ENCODE measurements at places on chromosomes 4 and X.

DNA sequence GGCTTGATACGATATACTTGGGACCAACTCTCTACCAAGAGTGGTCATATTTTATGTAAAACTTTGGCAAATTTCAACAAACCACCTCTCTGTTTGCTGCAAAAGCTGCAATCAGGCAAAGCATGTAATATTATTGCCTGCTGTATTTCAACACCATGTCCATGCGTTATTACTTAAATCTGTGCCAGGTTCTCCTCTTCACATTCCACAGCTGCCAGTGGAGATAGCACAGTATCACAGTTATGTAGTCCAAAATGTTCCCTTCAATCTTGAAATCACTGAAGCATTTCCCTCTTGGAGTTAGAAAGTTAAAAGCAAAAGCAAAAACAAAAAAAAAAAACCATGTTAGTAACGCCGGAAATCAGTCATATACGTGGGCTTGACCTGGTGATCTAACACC, 396.7 kb upstream of the MAGEC2 start:
- DNase-seq: no peak

GRCh38 chrX:1734806-1735205, 119.9 kb downstream of the ASMT start:
- no peak for DNase-seq

DNA sequence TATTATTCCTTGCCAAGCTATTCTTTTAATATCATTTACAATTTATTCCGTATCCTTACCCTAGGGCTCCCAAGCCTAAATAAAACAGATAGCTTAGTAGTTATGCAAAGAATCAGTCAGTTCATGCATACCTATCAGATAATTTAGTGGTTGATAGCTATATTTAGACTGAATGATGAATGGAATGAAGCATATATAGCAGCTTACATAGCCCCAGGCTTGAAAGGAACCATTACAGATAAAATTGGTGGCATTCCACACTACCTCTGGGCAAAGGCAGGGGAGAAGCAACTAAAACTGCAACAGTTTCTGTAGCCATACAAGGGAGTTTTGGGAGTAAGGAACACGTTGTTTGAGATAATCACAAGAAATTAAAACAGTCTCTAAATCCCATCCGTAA, 2.7 kb downstream of the ACE2 start:
- DNase-seq: no peak

DNA sequence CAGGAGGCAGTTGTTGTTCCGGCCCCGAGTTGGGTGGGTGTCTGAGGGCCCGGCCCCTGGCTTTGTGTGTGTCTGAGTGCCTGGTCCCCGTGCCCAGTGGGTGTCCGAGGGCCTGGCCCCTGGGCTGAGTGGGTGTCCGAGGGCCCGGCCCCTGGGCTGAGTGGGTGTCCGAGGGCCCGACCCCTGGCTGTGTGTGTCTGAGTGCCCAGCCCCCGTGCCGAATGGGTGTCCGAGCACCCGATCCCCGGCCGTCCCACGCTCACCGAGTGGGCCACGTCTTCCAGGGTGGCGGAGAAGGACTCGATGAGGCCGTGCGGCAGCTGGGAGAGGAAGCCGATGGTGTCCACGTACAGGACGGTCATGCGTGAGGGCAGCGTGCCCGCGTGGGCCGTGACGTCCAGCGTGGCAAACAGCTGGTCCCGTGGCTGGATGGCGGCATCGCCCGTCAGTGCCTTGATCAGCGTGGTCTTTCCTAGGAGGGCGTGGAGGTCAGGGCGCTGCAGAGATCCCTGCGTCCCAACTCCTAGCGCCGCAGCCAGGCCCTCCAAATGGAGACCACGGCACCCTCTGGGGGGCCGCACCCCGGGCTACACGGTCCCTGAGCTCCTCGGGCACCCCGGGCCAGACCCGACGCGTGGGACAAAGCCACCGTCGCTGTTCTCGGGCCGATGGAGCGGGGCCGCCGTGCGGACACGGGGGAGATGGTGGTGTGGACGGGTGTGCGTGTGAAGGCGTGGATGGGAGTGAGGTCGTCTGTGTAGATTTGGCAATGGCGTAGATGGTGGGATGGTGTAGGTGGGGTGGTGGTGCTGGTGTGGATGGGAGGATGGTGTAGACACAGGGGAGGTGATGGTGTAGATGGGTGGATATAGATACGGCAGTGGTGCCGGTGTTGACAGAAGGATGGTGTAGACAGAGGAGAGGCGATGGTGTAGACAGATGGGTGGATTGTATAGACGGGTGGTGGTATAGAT, 7.2 kb downstream of the GTPBP6 start:
- no peak for DNase-seq

DNA sequence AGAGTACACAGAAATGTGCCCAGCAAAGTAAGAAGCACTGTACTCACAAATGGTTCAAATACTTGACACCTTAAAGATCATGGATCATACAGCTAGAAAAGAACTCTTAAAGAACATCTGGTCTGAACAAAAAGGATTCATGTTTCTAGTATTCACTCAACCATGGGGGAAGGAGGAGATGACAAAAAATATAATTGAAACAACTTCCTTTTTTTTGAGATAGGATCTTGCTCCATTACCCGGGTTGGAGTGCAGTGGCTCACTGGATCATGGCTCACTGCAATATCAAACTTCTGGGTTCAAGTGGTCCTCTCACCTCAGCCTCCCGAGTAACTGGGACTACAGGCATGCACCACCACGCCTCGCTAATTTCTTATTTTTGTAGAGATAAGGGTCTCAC, 6.0 kb downstream of the DHX15 start:
- DNase-seq: no peak

GRCh38 chr4:153522802-153523094, 56.6 kb downstream of the TMEM131L start:
- peak; percentile 17 for DNase-seq
